ENCODE measurements at places on chromosomes 4 and X.
A peak's percentile ranks its signal among the peaks of the same experiment; 100 is the strongest.

- DNase-seq, result no peak
Measured at GRCh38 chr4:69799337-69799736, 38.9 kb upstream of the SULT1B1 start.

GRCh38 chrX:18664947-18665346 is 7.0 kb downstream of the RS1 start:
- DNase-seq, result no peak

DNA sequence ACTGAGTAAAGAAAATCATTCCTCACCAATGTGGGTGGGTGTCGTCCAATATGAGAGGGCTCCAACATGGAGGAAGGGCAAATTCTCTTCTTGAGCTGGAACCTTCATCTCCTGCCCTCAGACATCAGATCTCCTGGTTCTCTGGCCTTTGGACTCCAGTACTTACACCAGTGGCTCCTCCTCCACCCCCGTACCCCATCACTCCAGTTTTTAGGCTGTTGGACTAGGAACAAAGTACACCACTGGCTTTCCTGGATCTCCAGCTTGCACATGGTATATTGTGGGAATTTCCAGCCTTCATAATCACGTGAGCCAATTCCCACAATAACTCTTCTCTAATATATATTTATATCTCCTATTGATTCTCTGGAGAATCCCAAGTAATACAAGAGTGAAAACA is 196.9 kb downstream of the PDHA2 start:
- no peak for DNase-seq

DNA sequence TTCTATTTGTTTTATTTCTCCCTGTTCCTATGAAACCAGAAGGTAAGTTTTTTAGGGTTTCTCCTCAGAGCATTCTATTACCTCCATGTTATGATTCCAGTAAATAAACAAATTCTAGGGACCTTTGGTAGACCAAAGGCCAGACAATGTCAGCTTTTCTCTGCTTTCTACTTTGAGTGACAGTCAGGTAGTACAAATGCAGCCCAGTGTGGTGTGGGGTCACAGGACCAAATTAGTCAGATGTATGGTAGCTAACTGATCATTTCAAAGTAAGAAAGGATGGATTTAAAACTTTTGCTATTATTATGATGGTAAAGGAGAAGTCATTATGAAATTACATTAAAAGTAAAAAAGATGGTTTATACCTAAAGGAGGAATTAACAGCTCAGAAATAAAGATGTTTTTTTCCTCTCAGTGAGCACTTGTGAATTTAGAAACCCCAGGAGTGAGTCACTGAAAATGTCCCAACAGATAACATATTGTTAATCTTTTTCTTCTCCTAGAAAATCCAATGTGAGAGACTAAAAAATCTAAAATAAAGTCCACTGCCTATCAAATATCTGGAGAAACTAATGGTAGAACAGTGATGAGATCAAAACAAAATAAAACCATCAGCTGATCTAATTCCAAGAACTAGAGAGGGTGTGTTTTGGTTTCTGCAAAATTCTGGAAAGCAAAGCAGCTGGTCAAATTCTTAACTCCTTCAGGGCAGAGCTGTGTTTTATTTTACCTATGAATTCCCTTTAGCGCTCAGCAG is 16.6 kb upstream of the KLHL2 start:
- DNase-seq, result no peak

DNA sequence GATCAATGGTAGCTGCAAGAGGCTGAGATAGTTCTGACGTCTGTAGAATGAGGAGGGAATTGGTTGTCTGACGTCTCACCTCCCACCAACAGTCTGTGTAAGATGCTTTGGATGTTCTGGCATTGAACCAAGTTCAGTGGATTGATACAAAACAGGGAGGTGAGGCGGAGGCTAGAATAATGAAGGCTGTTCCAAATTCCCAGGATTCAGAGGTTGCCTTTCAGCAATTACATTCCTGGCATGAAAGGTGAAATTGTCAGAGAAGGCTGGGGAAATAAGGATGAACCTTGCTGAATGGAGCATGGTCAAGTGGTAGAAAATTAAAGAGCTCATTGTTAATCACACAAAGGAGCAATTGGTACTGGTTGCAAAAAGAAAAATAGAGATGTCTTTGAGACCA is 241.6 kb downstream of the FBXW7 start:
- no peak for DNase-seq

DNA sequence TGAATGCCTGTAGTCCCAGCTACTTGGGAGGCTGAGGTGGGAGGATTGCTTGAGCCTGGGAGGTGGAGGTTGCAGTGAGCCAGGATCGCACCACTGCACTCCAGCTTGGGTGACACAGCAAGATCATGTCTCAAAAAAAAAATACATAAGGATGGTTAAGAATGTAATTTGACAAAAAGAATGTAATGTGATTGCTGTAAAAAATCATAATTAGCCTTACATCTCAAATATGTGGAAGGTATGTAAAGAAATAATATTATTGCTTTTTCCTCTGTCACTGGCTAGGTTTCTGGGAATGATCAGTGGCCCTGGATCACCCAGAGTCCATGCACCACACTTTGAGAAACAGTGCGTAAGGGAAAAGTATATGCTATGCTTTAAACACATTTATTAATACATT is 106.1 kb upstream of the C1GALT1C1 start:
- DNase-seq, result no peak

DNA sequence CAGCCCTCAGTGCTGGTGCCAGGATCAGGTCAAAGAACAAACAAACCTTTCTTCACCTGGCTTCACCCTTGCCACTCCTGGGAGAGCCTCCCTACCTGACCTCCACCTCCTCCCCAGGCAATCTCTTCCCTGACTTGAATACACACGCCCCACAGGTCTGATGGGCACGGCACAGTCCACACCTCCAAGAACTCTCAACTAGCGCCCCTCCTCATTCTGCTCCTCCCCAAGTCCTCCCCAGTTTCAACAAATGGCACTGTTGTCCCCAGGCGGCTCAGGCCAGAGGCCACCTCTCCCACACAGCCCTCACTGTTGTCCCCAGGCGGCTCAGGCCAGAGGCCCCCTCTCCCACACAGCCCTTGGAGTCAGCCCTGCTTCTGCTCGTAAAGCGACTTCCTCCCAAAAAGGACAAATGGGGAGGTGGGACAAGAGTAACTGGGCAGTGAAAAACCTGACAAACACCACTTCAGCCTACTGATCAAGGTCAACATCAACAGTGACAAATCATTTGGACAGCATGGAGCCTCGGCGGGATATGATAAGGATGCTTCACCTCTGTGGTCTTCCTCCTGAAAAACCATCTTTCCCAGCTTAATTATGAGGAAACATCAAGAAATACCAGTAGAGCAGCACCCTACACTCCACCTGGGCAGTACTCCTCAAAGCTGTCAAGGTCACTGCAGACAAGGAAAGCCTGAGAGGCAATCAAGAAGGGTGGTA is 2.9 kb downstream of the LETM1 start:
- no peak for DNase-seq

GRCh38 chr4:13483768-13484121 is 395 bp downstream of the RAB28 start:
- peak; percentile 1 for DNase-seq

- no peak for DNase-seq
Measured at GRCh38 chrX:78931814-78932213, 13.4 kb upstream of the P2RY10 start.

- DNase-seq, result no peak
Measured at GRCh38 chrX:152638443-152638904, 779 bp downstream of the GABRQ start.

DNA sequence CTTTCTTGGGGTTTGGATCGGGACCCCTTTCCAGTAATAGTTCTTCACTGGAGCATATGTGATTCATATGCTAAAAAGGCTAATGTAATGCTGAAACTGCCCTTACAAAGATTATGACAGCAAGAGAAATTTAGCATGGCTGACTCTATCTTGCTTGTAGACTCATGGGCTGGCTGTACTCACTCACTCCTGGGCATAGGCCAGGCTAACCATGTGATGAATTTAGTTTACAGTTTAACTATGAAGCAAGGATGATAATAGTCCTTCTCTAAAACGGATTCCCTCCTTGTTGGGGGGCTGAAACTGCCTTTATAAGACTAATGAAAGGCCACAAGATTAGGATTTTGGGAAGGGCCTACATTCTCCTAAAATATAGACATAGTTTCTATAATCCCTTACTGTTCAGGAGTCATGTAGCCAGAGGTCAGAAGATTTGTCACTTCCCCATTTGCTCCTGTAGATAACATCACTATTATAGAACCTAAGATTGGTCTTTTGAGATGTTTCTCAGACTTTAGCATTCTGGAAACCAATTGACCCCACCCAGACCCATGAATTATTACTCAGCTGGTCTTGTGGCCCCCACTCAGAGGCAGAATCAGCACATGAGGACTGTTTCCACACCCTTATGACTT is 20.8 kb upstream of the CEP135 start:
- DNase-seq, result no peak

DNA sequence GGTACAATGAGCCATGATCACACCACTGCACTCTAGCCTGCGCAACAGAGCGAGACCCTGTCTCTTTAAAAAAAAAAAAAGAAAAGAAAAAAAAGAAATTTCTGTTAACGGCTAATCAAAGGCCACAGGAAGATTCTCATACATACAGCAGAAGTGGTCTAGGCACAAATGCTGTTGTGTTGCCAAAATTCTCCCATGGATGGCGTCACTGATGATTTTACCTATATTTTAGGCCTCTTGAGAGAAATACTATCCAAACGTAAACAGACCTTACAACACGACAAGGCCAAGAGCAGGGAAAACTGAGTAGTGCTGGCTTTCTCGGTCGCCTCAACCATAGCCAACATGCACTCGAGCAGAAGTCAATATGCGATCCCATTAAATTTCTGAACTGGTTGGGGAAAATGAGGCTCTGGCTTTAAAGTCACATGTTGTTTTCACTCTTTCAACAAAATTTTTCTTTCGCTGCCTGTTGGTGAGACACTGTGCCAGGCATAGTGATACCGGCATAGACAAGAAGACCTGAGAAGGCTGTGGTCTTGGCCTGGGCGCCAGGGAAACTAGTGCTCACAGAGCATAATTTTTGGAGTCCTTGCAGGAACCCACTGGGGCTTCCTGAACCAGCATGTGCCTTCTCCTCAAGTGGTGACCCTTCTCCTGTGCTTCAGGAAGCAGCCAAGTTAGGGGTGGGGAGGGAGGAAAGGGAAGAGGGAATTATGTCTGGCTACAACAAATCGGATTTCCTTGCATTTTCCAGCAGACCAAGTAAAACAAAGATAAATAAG is 20.6 kb downstream of the SH3KBP1 start:
- DNase-seq, result no peak

DNA sequence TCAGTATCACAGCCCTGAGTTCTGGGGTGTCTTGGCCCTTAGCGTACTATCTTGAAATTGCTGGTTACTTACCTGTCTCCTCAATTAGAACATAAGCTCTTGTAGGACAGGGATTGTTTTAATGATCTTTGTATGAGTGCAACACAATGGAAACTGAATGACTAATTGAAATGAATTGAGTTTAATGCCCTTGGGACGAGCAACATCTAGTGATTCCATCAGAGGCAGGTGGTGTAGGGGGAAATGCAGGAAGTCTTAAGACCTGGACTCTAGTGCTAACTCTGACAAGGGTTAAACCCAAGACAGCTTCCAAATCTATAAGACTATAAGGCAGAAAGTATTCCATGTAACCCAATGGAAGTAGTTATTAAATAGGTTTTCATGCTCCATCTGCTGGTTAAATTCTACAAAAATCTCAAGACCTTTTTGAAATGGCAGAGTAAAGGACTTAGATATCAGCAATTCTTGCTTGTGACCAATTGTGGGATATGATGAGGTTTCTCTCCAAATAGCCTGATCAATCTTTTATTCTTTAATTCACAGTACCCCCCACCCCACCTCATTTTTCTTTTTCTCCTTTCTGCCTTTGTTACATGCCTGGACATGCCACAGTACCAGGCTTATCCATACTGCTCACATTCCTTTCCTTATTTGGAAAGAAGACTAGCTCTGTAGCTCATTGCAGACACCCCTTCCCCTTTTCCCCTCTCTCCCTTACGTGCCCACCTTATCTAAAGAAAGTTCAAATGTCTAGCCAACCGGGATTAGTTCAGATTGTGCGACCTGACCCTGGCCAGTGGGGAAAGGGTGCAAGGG is 340.8 kb downstream of the PAPSS1 start:
- no peak for DNase-seq

DNA sequence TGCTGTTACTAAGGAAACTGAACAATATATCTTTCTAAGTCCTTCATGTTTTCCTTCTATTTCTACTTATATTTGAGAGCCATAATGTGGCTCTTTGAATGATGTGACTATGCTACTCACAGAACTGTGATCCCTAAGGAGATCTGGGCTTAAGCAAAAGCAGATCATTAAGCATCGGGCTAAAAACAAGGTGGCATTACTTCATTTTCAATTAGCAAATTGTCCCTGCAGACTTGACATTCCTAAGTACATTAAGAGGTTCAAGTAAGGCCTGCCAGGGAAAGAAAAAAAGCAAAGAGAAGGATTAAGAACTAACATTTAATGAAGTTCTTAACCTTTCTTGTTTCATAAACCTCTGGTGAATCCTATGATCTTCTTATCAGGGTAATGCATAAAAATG is 447.6 kb downstream of the PDGFC start:
- DNase-seq, result no peak

DNA sequence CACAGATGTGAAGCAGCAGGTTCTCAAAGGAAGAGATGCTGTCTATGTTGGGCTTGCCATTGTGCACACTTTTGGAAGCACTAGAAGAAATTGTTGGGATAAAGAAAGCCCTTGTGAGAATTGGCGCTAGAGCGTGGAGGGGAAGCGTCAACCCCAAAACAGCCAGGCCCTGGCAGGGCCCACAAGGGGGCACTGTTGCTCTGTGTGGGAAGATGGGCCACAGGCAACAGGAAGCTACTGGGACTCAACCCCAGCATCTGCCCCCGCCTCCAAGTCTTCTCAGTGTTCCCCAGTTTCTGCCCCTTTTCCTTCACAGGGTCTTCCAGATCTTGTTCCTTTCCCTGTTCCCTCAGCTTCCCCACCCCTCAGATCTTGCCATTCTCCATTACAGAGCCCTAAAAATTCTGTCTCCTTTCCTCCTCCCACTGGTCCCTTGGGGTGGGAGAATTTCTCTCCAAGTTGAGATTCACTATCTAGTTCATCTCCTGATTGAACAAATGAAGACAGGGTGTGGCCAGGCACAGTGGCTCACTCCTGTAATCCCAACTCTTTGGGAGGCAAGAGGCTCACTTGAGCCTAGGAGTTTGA is 85.5 kb downstream of the STARD8 start:
- peak; percentile 55 for DNase-seq

DNA sequence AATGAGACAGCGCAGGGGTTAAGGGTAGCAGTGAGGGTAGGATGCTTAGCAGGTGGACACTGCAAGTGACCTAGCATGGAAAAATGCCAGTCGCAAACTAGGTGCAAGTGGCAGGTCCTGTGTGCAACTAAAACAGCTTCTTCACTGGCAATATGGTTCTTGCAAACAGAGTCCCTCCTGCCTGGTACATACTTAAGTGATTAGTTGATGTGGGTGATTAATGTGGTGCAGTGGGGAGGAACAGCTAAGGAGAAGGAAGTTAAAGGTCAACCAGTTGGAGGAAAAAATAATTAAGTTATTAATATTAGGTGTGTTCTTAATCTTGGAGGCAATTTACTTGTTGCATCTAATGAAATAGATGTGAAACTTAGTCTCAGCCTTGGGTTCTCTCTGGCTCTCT is 121.6 kb upstream of the IGFBP7 start:
- DNase-seq, result no peak
